ENCODE measurements at places on chromosomes 12 and 14.

- no peak for DNase-seq
Observed at GRCh38 chr12:38175538-38175937, 141.0 kb upstream of the ALG10B start.

DNA sequence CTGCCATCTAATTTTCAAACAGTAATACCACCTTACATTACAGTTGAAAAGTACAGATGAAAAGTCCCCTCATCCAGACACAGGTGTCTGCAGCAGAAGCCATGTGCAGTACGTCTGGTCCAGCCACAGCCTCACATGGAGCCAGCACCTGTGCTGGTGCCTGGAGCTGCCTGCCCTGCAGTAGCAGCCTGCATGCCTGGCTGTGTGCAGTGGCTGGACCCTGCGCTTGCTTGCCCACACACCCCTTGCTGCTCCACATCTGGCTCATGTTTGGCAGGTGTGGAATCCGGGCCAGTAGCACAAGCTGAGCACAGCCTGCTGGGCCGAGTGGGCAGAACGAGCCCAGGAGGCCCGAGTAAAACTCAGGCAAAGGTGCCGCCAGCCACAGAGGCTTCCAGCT lies 21.8 kb upstream of the CPM start:
- no peak for DNase-seq

DNA sequence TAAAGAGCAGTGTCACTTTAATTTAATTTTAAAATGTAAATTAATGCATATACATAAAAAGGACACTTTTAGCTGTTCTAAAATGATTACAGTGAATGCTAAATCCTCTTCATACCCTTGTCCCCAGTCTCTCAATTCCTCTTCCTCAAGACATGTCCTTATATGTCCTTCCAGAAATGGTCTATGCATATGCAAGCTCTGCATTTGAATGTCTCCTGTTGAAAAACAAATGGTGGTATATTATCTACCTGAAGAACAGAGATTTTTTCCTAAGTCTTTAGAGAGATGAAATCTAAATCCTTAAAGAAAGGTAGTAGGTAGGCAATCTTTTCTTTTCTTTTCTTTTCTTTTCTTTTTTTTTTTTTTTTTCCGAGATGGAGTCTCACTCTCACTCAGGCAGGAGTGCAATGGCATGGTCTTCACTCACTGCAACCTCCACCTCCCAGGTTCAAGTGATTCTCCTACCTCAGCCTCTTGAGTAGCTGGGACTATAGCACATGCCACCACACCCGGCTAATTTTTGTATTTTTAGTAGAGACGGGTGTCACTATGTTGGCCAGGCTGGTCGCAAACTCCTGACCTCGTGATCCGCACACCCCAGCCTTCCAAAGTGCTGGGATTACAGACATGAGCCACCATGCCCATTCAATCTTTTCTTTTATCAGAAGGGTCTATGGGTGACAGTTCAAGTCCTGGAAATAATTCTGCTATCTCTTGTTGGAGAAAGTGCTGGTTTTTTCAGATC lies 180.5 kb downstream of the PRKCH start:
- no peak for DNase-seq

- no peak for DNase-seq
Observed at GRCh38 chr14:44669496-44669895, 162.4 kb upstream of the FSCB start.

DNA sequence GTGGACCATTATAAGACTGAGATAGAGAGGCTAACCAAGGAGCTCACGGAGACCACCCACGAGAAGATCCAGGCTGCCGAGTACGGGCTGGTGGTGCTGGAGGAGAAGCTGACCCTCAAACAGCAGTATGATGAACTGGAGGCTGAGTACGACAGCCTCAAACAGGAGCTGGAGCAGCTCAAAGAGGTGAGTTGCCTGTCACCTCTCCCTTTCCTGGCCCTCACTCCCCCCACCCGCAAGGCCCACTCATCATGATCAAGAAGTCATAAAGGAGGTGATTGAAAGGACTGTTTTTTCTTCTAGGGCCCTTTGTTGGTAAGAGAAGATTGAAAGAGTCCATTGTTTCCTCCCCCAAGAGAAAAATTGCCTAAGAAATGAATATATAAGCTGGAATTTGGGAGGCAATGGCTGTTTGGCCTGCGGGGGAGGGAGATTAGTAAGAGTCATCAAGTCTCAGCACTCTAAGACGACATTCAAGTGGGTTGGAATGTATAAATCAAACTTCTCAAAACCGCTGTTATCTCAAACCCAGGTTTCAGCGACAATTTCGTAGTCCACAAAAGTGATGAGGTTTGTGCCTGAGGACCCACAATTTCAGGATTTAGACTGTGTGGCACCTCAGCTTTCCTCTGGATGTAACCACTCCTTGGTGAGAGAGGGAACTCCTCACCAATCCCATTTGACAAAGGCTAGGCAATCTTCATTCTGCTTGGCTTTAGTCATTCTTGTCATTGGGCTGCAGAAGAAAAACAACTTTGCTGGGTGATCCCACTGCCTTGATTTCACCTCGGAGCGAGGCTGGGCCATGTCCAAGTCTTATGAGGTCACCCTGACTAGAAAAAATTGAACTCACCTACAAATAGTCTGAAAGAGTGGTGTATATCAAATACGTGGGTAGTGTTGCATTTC lies 966 bp downstream of the BICD1 start:
- no peak for DNase-seq

DNA sequence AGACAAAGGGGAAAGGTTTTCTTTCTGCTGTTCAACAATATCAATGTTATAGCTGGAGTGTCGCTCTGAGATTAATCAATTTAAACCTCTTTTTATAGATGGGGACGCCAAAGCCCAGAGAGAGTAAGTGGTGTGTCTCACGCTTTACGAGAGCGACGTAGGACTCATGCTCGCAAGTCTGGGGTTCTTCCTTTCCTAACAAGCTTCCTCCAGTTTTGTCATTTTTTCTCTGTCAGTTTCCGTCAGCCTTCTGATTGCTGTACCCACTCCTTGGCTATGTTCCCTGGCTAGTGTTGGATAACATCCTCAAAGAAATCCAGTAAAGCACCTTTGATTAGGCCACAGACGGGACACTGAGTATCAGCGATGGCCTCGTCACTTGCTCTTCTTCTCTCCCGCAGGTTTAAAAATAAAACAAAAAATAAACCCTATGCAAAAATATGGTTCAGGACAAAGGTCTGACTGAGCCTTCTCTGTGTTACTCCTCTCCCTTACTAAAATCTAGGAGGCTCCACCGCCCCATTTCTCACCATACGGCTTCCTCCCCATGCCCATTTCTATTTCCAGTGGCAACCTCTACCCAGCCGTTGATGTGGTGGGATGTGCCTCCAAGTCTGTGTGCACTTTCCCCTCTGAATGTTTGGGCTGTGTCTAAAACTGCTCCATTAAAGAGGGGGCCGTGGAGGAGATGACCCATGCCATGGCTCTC lies 172.7 kb upstream of the PARP11 start:
- DNase-seq = no peak

- no peak for DNase-seq
Observed at GRCh38 chr12:108854451-108855283, 2.7 kb downstream of the SSH1 start.

DNA sequence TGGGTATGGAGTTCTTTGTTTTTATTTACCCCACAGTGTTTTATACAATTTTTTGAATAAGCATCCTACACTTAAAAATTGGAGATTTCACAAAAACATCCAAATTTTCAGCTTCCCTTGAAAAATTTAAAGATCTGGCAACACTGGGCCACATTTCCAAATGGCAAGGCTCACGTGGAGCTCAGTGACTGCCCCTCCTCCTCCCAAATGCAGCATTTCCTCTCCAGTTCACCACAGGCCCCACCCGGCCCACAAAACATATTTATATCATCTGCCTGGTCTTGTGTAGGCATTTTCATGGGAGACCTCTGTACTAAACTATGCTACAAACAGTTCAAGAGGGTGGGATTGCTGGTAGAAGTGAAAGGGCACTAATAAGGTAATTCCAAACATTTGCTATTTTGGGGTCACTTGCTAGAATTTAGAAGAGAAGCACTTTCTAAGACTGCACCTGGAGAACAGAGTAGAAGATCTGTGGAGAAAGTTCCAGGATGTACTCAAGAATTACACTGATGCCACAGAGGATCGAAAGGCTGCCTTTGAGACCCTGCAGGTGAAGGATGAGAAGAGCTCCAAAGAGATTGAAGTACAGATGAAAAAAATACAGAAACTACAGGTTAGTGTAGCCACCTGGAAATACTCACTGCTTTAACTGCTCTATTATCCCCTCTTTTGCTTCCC lies 7.3 kb downstream of the FKBP11 start:
- no peak for DNase-seq
